ENCODE measurements at places on chromosomes 4 and X.

- no peak for DNase-seq
These were observed 45.3 kb downstream of the ANK2 start for GRCh38 chr4:113094802-113095201.

- DNase-seq = peak; percentile 87
These were observed 284.7 kb downstream of the CAMK2D start for GRCh38 chr4:113476800-113477199.

- DNase-seq = no peak
These were observed 226.5 kb downstream of the FBXO8 start for GRCh38 chr4:174056959-174057358.

- DNase-seq = no peak
These were observed 31.7 kb downstream of the USP9X start for GRCh38 chrX:41116948-41117347.

GRCh38 chr4:35695421-35695820 lies 548.9 kb downstream of the ARAP2 start:
- DNase-seq = no peak

GRCh38 chr4:42633605-42634388 lies 23.1 kb downstream of the ATP8A1 start:
- no peak for DNase-seq

DNA sequence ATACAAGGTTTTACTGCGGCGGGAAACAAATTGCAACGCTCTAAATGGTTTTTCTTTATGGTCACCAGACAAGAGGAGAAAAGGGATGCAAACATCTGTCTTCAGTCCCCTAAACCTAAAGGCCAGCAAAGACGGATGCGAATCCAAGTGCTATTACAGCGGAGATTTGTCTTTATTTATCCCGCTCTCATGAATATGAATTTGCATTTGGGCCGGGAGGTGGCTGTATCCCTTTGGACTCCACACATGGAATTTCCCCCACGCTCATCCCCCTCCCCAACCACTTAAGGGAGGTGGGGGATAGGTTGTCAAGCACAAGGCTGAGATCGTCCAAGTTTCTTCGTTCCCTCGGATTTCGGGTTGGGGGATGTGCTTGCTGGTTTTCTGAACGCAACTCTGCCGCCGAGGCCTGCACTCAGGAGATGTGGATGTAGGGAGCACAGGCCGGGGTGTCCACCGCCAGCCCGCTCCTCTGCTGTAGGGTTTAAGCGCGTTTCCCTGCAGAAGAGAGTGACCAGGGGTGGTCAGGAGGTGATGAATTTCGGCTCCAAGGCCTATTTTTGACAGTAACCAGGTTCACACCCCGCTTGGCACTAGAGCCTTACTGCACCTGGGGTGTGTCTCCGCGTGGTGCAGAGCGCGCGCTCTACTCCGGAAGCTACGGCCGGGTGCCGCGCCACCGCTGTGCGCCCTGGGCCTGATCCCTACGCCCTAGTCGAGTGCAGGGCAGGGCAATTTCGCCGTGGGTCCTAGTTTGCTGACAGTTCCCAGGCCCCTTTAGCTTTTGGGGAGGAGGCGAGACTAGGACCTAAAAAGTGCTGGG lies 2.3 kb upstream of the PHOX2B start:
- DNase-seq = no peak

GRCh38 chr4:131304686-131305085 lies 1844.4 kb upstream of the PCDH10 start:
- peak; percentile 46 for DNase-seq

GRCh38 chr4:59647500-59647899 lies 1552.6 kb upstream of the ADGRL3 start:
- DNase-seq = no peak

All from foreskin keratinocyte (primary cell).